ENCODE measurements at places on chromosomes 3 and 15.

DNA sequence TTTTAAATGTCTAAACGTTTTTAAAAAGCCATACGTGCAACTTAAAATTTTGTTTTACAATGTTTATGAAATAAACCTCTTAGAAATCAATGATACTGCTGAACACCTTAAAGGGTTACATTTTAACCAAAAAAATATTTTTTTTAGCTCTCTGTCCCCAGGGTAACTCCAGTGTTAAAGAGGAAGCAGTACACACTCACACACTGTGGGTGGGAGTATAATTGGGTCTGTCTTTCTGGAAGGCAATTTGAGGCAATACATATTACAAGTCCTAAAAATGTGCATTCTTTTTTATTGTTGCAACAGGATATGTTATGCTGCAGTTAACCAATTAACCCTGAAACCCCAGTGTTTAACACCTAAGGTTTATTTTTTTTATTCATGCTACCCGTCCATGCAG, 34.1 kb downstream of the WHAMM start:
- no peak for DNase-seq

DNA sequence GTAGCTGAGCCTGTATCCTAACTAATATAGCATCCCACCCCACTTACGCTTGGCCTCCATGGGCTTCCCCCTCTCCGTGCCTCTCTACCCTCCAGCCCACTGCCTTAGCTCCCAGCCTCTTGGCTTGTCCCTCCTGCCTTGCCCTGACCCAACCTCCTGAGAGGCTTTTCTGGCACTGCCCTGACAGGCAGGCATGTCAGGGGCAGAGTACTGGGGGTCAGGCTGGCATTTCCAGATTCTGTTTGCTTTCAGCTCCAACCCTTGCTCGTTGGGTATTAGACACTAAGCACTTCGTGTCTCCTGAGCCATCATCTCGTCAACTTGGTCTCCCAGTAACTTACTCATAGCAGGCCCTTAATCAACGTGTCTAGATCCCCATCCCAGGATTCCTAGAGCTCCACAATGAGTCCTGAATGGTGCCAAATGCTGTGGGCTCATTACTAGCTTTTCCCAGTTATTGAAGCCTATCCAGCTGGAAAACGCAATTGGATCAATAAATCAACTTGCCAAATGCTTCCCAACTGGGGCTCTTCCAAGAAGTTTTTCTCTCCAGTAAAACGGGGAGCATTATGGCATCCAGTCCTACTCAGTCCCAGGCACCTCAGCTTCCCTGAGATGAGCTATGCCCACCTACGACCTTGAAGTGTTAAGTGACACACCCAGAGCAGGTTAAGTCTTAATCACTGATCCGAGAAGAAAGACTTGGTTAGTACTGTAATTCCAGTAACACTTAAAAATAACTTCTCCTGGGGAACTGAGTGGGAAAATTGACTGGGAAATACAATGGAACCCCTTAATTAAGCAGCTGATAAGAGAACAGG, 78.5 kb upstream of the DLG1 start:
- no peak for DNase-seq

DNA sequence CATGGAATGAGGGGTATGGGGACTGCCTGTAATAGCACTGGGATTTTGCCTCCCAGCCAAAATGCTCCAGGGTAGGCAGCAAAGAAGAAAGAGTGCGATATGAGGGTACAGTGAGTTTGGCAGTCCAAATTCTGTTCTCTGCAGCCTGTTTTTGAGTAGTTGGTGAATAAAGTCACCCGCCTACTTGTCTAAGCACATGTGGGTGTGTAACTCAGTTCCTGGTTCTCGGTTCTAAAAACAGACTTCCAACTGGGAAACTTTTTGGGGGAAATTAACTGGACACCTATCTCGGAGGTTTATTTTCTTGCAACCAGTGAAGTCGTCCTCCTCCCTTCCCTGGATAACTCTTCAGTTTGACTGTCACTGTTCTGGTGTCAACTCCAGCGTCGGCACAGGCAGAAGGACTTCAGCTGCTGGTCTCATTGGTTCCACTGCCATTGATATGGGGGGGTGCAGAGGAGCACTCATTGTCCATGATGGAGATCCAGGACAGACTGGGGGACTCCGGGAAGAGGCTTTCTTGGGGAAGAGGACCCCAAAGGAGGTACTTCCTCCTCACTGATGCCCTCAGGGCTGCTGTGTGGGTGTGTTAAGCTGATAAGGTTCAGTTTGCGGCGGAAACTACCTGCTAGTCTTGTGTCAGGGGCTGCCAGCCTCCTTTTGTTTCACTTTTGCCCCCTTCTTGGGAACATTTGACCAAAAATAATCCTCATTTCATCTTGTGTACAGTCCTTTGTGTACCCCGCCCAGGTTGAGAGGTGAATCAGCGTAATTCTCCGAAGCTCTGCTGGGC, 13.2 kb downstream of the GHRL start:
- no peak for DNase-seq

DNA sequence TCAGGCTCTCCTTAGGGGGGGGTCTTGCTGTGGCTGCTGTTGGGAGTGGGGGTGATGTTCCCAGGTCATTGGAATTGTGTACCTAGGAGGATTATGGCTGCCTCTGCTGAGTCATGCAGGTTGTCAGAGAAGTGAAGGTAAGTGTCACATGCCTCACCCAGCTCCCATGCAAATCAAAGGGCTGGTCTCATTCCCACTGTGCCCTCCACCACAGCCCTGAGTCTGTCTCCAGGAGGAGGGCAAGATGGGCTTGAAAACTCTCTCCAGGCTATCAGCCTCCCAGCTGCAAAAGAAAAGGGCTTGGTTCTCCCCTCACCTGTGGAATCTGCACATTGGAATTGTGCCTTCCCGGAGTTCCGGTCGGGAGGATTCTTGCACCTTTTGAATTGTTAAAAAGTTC, 580.5 kb downstream of the NSUN3 start:
- no peak for DNase-seq

DNA sequence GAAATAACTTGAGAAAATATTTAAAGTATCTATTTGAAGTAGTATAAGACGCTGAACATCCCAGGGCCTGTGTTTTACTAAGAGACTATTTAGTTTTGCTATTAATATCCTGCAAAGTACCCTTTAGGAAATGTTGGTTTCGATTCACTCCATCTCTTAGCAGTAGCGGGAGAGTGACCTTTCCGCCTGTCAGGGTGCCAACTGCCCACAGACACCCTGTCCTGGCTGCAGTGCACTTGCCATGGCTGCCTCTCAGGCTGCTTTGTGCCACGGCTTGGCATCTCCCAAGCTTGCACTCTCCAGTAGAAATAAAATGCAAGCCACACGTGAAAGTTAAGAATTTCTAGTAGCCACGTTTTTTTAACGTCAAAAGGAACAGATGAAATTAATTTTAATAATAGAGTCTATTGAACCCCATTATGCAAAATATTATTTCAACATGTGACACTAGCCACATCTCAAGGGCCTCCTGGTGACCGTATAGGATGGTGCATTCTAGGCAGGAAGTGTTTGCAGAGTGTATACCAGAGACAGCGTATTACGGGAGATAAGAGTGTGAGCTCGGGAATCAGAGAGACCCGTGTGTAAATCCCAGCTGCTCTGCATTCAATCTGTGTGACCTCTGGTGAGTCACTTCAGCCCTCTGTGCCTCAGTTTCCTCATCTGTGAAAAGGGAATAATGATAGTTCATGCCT, 19.8 kb downstream of the ADAMTS9 start:
- no peak for DNase-seq

DNA sequence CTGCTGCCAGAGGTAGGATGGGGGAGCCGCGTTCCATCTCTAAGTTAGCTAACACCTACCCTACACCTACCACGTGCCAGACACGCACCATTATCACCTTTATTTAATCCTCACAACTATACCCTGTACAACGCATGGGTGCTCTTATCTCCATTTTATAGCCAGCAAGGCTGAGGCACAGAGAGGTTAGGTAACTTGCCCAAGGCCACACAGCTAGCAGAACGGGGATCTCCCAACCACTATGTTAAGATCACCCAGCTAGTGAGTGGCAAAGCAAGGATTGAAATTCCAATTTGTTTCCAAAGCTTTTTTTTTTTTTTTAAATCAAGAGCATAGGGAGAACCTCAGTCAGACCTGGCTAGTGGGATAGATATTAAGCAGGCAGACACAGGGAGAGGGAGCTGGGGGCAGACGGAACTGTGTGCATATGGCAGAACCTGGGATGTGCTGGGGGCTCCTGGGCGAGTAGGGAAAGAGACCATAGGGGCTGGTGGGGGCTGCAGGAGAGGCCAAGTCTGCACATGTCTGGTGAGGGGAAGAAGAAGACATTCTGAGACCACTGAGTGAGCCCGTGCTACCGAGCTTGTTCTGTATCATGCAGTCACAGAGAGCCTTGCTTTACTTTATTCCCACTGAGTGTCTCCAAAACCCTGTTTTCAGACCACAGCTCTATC, 196.3 kb upstream of the TPM1 start:
- DNase-seq: no peak

- DNase-seq: peak; percentile 60
Measured at GRCh38 chr3:46214751-46215352, 6.7 kb upstream of the CCR1 start.

DNA sequence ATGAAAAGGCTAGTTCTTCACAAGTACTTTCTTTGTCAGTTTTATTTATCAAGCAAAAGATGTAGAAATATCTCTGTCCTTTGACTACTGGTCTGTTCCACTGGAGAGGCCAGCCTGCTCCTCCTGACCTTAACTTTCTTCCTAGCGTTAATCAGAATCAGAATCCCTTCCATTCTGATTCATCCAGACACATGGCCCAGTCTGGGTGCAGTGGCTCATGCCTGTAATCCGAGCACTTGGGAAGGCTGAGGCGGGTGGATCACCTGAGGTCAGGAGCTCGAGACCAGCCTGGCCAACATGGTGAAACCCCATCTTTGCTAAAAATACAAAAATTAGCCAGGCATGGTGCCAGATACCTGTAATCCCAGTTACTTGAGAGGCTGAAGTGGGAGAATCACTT, 32.0 kb upstream of the MANF start:
- no peak for DNase-seq

DNA sequence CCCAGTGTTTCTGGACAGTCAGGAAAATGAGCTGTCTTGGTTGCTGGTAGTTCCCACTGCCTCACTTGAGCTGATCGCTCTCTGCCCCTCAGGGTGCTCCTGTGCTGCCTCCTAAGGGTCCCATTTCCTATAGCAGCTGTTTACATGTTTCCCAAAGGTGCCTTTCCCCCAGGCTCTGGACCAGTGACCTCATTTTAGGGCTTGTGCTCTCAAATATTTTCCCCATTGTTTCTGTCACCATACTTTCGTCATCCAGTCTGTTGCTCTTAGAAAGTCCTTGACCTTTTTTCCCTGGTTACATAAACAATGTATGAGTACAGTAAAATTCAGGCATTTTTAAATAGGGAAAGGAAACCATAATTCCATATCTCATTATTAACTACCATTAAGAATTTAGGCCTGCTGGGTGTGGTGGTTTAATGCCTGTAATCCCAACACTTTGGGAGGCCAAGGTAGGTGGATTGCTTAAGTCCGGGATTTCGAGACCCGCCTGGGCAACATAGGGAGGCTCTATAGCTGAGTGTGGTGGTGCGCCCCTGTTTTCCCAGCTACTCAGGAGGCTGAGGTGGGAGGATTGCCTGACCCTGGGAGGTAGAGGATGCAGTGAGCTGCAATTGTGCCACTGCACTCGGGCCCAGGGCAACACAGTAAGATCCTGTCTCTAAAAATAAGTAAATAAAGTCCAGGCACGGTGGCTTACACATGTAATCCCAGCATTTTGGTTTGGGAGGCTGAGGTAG, 11.7 kb downstream of the RAD54L2 start:
- no peak for DNase-seq

GRCh38 chr15:77625376-77625775, 7.3 kb downstream of the LINGO1 start:
- no peak for DNase-seq

DNA sequence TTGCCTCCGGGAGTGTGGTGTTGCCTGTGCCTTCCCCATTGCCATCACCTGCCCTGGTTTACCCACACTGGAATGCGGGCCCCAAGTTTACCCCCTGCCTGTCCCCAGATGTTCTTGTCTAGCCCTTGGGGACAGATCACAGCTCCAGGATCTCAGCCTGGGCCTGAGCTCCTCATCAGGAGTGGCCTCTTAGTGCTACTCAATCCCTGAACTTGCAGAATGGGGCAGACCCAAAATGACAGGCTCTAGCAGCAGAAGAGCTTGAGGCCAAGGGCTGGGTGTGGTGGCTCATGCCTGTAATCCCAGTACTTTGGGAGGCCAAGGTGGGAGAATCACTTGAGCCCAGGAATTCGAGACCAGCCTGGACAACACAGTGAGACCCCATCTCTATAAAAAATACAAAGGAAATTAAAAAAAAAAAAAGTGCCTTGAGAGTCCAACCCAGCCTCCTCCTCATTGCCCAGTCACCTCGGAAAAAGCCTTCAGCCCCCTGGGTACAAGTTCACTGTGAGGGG, 3.8 kb downstream of the CHAC1 start:
- DNase-seq: no peak

DNA sequence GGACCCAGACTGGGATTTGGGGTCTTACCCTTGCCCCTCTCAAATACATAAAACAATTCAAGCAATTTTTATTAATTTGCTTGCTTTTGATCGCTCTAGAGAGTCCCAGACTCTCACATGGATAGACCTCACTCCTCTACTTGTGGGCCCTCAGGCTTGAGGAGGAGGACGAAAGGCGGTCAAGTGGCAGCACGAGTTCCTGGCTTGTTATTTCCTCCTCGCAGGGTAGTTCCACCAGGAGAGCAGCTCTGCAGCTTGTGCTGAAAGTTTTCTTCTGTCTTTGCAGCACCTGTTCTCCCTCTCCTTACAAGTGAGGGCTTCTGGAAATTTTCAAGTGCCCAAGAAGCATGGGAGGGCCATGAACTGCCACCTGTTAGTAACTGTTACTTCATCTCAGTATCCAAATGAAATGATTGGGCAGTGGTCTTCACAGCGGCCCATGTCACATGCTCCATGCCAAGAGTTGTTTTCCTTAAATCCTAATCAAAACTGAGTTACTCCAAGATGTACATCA, 22.7 kb downstream of the ABI3BP start:
- no peak for DNase-seq

DNA sequence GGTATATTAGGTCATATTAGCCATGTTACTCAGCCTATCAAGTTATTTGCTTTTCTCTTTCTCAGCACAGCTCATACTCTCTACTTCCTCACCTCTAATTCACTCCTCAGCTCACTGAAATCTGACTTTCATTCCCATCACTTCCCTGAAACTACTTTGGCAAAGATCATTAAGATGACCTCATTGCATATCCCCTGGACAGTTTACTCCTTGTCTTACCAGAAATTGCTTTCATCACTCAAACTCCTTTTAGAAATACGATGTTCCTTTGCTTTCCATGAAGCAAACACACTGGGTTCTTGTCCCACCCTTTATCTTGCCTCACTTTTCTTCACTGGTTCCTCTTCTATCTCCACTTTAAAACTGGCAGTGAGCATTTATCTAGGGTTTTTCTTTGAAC, 354.4 kb downstream of the TUSC7 start:
- DNase-seq: no peak

DNA sequence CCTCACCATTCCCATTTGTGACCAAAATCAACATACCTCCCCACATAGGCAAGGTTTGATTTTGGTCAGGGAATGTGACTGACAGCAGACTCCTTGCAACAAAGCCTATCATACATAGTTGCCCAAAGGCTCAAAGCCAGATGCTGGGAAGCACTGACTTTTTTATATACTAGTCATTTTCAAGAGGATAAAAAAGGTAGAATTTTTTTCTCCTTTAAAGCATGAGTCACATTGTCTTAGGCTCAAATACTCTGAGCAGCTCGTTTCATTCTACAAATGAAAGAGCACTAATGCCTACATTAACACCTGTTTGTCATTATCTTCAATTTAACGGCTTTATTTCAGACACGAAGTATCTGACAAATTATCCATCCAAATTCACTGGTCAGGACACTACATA, 36.2 kb downstream of the ICE2 start:
- DNase-seq: no peak

Data from GDM1 (cell line).